ENCODE measurements at places on chromosomes 5 and 9. TPM values are rescaled to one million over a fixed set of nuclear protein-coding genes. Genes with fewer than 3 reads are reported as not detected.

SNCAIP gene
- 26.2 TPM for total RNA-seq

HMCN2 gene
- not detected for total RNA-seq

ZDHHC12 gene
- 122 TPM for total RNA-seq

ZNF454 gene
- total RNA-seq = 0.53 TPM

TMC1 gene
- not detected for total RNA-seq

EIF4EBP3 gene
- 3.5 TPM for total RNA-seq

TEX10 gene
- total RNA-seq = 25.9 TPM

NR2F1-AS1 gene
- 11.2 TPM for total RNA-seq

ARRDC1 gene
- total RNA-seq = 14.5 TPM

SEMA4D gene
- under 0.01 TPM for total RNA-seq

F2RL1 gene
- total RNA-seq = 23.6 TPM

RAPGEF6 gene
- 6.4 TPM for total RNA-seq

PCDHA13 gene
- total RNA-seq = not detected

ARID3C gene
- 0.58 TPM for total RNA-seq

IFNA4 gene
- total RNA-seq = not detected

GNA14 gene
- not detected for total RNA-seq

TICAM2 gene
- 9.5 TPM for total RNA-seq

FRMD3 gene
- 0.86 TPM for total RNA-seq

NUTM2F gene
- total RNA-seq = not detected

STPG3 gene
- not detected for total RNA-seq

DOK3 gene
- total RNA-seq = 1.2 TPM

DDX4 gene
- total RNA-seq = not detected

IL3 gene
- total RNA-seq = not detected

SPEF2 gene
- 6.4 TPM for total RNA-seq

CDH10 gene
- total RNA-seq = under 0.01 TPM

ZNF366 gene
- total RNA-seq = not detected

PCDHB14 gene
- total RNA-seq = under 0.01 TPM

NPR2 gene
- total RNA-seq = 27.3 TPM

MZB1 gene
- not detected for total RNA-seq

ACOT12 gene
- total RNA-seq = not detected

OR1L8 gene
- total RNA-seq = not detected

AGPAT2 gene
- 64.7 TPM for total RNA-seq

CAPSL gene
- not detected for total RNA-seq

IFNK gene
- not detected for total RNA-seq

MEGF10 gene
- total RNA-seq = not detected

LCN9 gene
- not detected for total RNA-seq

RAB3C gene
- not detected for total RNA-seq

FAXDC2 gene
- total RNA-seq = 8.5 TPM

LEAP2 gene
- total RNA-seq = not detected

IL5 gene
- not detected for total RNA-seq

LHX3 gene
- total RNA-seq = not detected

ARL14EPL gene
- 0.29 TPM for total RNA-seq

RBM22 gene
- 30.0 TPM for total RNA-seq

TRIM7 gene
- 3.2 TPM for total RNA-seq

ADRB2 gene
- total RNA-seq = under 0.01 TPM

RORB gene
- total RNA-seq = 8.0 TPM

ABCA1 gene
- total RNA-seq = 6.1 TPM

PCSK5 gene
- 1.2 TPM for total RNA-seq

NAIP gene
- total RNA-seq = 0.89 TPM

SPAAR gene
- total RNA-seq = not detected

CCDC192 gene
- total RNA-seq = not detected

ZNF658 gene
- 1.4 TPM for total RNA-seq

LVRN gene
- total RNA-seq = 0.35 TPM

DCTN4 gene
- 55.1 TPM for total RNA-seq

ZNF367 gene
- 2.3 TPM for total RNA-seq

ELAVL2 gene
- not detected for total RNA-seq

CRB2 gene
- not detected for total RNA-seq
